ENCODE measurements at places on chromosomes 2 and 18.
A peak's percentile ranks its signal among the peaks of the same experiment; 100 is the strongest.

DNA sequence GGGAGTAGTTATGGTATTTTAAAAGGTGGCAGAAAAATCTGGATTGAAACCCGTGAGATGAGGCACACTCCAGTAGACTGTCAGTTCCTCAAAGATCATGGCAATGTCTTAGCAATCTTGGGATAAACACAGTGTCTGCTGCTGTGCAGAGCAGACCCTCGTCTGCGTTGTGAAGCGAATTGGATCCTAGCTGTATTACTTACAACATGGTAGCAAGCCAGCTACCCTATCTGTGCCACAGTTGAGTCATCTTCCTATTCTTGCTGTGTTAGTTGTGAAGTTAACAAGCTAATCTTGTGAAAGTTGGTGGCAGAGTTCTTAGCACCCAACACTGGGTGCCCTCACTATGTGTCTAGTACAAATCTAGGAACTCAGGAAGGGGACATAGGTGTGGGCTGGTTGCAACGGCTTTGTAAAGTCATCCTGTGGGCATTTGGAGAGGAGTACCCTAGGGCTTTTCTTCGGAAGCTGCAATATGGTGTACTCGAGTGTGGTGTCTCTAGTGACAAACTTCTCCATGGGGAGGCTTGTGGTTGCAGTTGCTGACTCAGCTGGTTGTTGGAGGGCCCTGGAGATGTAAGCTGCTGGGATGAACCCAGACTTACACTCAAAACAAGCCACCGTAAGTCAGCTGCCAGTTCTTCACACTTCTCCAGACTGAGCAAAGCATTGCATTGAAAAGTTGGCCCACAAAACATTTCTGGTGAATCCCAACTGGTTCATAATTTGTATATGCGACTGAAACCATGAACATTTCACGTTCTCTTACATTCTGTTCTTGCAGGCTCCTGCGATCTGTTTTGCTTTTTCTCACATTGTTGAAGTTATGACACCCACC lies 61.5 kb downstream of the ADCYAP1 start:
- no peak for DNase-seq

GRCh38 chr2:66508484-66509071 lies 73.7 kb downstream of the MEIS1 start:
- peak; percentile 23 for DNase-seq

GRCh38 chr2:1505031-1505441 lies 91.8 kb downstream of the TPO start:
- DNase-seq: no peak

DNA sequence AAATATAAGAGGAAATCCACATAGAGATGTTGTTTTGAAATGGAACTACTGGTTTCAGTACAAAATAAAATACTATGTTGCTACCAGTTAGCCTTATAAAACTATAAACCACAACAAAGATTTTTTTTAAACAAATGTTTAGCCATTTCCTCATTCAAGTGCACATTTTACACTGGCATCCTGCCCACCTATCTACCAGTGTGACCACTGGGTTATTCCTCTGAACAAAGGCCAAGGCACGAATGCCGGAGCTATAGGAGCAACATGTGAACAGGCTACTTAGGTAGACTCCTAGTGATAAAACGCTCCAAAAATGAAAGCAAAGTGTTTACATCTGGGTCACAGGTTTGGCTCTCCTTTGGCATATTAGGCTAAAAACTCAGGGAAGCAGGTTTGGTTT lies 31.8 kb upstream of the SULT1C4 start:
- DNase-seq: no peak

DNA sequence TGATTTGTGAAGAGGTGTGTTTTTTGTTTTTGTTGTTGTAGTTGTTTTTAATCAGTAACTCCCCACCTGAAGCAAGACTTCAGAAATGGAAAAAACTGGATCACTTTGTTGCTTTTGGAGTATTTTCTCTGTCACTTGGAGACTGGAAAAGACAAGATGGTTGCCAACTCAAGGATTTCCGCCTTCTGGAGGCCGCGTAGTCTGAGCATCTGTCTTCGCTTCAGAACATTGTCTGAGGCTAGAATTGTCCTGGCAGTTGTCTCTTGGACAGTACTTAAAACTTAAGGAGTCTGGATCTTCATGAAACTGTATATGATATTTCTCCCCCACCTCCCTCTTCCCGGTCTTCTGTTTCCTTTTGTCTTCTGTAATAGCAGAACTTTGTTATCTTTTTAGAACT lies 67.7 kb downstream of the ARHGAP28 start:
- no peak for DNase-seq

DNA sequence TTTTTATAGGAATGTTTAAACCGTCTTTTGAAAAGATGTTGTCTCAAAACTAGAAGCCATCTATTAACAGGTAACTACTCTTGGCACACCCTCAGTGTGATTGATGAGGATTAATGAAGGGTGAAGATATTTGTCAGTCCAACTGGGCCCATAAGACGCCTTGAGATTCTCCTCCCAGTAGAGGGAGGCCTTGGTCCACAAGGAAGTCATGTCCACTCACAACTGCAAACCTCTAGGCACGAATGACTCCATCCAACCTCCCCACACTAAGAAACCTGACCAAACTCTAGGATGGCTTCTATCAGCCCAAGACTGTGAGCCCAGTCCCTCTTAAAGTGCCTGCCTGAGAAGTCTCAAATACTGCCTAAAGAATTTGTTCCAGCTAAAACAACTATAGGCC lies 19.2 kb upstream of the GRP start:
- no peak for DNase-seq

DNA sequence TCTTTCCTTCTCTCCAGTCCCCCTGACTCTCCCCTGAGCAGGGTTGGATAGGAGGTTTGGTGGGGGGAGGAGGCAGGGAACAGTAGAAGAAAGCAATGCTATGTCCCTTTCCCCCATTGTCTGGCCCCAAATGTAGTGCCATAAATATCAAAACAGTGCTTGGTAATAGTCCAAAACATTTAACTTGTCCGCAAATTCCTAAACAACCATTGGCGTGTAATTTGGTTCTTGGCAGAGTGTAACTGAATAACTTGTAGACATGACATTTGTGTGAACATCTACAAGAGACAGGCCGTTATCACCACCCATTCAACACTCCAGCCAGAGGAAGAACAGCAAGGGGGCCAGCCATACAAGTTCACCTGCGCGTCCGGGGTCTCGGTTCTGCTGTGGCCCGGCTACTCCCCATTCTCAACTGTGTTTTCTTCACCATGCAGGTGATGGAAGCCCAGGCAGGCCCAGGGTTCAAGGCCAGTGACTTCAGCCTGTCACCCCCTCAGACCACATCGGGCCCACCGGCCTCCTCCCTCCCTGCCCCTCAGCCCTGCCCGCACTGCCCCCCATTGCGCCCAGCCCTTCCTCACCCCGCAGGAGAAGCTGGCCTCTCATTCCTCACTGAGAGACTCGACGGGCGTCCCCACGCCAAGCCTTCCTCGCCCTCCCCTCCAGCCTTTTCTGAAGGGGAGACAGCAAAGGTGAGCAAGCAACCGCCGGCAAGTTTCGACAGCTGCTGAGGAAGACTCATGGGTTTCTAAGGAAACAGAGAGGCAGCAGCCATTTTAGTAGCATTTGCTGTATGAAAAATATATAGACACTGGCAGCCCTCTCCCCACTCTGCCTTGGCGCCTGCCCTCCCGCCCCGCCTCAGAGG lies 699 bp upstream of the RAPGEF4 start:
- no peak for DNase-seq

DNA sequence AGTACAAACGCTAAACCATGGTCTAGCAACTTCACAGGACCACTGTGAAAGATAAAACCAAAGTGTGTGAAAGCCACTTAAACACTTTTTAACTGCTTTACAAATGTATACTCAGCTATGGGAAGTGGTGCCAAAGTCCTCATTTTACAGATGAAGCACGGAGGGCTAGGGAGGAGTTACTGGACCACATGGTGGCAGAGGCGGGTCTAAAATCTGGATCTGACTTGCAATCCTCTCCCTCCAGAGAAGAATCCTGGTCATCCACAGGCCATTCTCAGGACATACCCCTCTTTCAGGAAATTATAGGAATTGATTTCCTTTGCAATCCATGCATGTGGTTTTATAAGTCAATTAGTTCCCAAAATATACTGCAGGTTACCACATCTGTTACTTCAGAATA lies 84.6 kb upstream of the GYPC start:
- DNase-seq: no peak

DNA sequence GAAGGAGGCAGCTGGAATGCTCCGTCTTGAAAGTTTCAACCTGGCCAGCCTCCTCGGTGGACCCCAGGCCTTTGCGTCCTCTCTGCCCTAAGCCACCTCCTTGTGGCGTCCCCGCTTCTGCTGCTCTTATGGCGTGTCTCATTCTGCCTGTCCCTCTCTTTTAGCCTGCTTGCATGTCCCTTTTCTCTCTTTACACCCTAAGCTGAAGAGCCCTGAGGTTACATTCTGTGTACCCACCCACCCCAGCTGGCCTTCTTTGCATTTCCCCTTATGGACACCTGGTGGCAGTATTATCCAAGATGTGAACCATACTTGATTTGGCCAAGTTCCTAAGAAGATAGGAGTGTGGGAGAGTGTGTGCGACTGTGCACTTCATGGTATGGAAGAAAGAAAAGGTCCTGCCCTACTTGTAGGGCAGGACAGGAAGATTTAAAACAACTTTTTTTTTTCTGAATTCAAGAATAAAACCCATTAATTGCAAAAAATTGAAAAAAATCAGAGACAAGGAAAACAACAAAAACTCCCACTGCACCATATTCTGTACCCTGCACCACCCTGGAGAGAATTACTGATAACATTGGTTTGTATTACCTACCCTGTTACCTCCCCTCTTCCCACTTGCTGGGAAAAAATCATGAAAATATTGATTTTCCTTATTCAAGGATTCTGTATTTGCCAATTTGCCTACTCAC lies 77.4 kb downstream of the DYSF start:
- no peak for DNase-seq

DNA sequence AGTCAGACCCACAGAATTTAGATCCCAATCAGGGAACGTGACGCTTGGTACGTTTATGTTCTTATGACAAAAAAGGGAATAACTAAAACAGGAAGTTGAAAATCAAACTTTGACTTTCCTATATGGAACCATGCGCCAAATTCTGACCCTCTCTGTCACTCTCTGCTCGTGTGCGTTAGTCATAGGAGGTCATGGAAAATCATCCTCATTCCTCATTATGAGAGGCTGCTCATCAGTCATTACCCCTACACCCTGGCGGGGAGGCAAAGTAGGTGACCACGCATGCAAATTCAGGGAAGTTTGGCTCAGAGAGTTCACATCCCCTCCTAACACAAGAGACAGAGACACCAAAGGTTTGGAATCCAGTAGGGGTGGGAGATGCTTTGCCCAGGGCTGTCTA lies 15.5 kb downstream of the IL1F10 start:
- DNase-seq: no peak

DNA sequence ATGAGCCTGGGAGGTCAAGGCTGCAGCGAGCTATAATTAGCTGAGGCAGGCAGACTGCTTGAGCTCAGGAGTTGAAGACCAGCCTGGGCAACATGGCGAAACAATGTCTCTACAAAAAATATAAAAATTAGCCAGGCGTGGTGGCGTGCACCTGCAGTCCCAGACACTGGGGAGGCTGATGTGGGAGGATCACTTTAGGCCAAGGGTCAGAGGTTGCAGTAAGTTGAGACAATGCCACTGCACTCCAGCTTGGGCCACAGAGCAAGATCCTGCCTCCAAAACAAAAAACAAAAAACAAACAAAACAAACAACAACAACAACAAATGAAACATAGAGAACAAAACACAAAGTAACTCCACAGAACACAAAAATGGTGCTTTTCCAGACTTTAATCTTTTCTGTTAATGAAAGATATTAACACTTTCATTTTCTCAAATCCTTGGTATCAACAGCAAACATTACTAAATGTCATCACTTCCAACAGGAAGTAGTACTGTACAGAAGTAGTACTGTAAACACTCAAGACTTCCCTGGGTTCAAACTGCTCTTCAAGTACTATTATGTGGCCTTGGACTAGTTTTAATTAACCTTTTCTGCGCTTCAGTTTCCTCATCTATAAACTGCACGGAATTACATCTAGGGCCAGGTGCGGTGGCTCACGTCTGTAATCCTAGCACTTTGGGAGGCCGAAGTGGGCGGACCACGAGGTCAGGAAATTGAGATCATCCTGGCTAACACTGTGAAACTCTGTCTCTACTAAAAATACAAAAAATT lies 27.9 kb downstream of the PUM2 start:
- no peak for DNase-seq

DNA sequence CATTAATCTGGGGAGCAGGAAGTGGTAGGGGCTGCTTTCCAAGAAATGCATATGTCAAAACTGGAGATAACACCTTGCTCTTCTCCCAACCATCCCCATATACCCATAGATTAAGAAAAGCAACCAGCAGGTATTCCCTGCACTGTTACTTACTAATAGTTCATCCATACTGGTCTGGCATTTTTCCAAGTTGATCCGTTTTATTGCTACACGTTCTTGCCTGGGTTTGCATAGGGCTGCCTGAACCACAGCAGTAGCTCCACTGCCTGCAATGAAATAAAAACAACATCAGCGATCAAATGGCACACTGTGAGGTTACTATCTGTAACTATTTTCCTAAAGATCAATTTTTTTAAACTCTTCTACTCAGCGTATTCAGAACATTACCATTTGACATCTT lies 65.6 kb downstream of the STK39 start:
- no peak for DNase-seq

GRCh38 chr18:59455728-59456276 lies 96.7 kb upstream of the LMAN1 start:
- DNase-seq: no peak

DNA sequence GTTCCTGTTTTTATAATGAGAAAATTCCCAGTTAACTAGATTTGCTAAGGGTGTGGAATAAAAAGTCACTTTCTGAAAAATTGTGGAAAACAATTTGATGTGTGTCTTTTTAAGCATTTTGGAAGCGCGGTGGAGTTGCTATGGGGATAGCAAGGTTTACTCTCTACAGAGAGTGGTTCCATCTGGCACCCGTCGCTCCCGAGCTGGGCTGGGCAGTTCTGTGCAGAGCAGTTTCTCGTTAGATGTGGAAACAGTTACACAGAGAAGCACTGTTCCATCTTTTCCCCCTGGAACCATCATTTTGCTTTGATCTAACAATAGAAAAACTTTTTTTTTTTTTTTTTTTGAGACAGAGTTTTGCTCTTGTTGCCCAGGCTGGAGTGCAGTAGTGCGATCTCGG lies 17.4 kb downstream of the LDLRAD4 start:
- no peak for DNase-seq

GRCh38 chr18:70621710-70622109 lies 332.9 kb downstream of the SOCS6 start:
- no peak for DNase-seq

GRCh38 chr2:67566958-67567635 lies 170.0 kb downstream of the ETAA1 start:
- DNase-seq: no peak

- no peak for DNase-seq
Measured at GRCh38 chr2:122163617-122164016, 408.2 kb downstream of the TSN start.

- DNase-seq: no peak
Measured at GRCh38 chr18:4813708-4814107, 358.6 kb upstream of the DLGAP1 start.

DNA sequence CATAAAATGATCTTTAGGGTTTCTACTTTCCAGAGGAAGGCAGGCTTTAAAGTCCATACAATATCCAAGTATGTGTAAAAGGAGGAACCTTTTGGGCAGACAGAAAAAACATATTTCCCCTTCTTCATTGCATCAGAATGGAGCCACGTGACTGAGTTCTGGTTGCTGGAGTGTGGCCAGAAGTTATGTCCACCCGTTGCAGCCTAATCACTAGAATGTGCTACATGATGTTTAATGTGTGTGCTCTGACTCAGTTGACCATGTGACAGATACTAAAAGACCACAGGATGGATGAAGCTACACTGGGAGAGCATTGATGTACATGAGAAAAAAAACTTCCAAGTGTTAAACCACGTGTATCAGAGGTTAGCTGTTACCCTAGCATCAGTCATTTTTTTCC lies 460.9 kb downstream of the RIT2 start:
- no peak for DNase-seq

All from fibroblast of gingiva (primary cell).